ENCODE measurements at places on chromosomes 2 and 18.

DNA sequence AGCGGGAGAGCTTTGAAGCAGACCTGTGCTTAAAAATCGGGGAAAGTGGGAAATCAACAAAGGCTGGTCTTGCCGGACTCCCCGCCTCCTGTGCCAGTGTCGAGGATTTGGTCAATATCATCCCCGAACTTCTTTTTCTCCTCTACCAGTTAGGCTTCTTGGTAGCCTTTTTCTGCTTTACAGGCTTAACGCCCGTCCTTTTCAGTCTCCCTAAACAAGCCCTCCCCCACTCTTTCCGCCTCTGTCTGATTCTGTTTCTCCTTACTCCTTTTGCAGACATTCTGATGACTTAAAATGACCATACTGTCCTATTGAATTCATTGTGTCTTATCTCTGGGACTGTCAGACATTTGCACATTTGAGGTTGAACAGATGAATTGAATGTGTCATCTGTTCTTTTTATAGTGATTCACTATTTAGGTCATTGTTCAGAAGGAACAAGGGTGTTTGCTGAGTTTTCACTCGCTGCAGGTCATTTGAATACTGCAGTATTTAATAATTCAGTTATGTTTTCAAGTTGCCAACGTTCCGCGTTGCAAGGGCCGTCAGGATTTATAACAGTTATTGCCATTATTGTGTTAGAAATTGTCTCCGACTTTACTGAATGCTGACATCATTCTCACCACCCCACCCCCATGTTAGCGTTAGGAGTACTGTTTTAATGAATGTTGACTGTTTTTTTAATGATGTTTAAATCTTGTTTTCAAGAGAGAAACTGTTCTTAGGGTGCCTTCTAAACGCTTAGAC is 1.1 kb downstream of the ITGAV start:
- DNase-seq: no peak

- no peak for DNase-seq
These were observed 141.1 kb downstream of the DOCK10 start for GRCh38 chr2:224901121-224901676.

DNA sequence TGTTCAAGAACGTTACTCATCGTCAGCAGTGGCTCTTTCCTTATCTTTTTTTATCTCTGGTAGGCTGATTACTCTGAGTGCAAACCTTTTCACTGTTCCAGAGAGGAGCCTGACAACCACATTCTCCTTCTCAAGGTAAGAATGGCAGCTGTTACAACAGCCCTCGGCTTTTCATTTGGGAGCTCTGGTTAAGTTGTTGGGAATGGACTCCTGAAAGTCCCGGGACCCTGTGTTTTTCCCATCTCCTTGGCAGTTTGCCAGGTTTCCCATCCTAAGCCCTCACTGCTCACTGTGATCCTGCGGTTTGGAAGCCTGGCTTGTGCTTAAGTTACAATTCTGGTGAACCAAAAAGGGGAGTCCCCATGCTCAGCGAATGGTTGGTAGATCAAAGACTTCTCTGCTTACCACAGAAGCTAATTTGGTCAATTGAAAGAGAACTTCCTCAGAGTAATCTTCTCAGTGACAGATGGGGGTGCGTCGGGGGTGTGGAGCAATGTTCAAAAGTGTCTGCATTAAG is 122.3 kb downstream of the LYPD6B start:
- no peak for DNase-seq

DNA sequence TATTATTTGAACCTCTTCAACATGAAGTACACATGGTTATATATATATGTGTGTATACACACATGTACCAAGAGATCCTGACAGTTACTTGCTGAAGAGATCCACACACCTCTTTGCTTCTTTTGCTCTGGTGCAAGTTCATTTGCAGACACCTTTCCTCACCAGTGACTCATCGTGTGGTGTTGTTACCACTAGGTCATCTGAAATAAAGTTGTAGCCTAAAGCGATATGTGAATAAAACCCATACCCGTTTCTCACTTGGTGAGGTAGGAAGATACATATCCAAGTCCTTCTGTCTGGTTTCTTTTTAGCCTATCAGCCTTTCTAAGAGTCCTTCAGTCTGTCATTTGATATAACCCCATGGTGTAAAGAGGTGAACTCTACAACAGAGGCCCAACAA is 379.4 kb upstream of the RAB12 start:
- no peak for DNase-seq

DNA sequence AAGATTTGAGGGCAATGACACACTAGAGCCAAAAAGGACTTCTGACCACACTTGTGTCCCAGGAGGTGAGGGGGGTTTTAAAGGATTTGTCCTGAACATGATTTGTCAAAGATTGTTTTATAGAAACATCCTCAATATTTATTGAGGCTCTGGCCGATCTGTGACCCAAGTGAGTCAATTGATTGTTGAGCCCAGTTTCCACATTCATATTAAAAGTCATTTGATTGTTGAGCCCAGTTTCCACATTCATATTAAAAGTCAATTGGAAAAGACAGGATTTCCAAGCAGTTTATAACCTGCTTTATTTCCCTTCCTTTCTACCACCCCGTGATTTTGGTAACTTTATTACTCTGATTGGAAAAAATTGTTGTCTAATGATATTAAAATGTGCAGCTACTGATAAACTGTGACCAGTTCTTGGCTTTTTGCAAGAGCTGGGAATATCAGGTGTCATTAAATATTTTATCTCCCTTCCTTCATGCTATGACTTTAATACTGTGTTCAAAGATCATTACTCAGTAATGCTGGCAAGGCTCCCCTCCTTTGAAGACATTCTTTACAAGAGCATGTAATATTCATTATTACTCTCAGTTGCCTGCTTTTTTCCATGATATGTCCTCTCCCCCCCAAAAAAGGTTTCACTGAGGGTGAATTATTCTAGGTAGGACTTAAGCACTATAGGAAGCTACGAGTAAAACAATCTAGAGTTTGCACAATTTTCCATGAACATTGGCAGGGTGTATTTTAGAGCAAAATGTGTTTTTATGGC is 75.3 kb downstream of the HRH4 start:
- no peak for DNase-seq

DNA sequence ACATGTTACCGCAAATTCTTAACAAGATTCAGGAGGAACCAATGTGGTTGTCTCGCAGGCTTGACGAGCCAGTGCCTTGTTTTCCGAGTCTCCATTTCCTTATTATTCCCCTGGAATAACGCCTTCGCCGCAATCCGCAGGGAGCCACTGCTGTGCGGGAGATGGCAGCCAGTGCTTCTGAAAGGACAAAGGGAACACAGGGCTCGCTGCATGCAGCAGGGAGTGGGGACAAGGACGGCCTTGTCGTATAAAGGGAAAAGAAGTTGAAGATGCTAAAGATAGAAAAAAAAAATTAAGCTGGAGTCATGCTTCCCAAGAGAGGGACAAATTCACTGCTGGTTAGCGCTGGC is 221.4 kb downstream of the NDUFA10 start:
- no peak for DNase-seq

- no peak for DNase-seq
These were observed 4.3 kb upstream of the HAAO start for GRCh38 chr2:42796427-42797248.

DNA sequence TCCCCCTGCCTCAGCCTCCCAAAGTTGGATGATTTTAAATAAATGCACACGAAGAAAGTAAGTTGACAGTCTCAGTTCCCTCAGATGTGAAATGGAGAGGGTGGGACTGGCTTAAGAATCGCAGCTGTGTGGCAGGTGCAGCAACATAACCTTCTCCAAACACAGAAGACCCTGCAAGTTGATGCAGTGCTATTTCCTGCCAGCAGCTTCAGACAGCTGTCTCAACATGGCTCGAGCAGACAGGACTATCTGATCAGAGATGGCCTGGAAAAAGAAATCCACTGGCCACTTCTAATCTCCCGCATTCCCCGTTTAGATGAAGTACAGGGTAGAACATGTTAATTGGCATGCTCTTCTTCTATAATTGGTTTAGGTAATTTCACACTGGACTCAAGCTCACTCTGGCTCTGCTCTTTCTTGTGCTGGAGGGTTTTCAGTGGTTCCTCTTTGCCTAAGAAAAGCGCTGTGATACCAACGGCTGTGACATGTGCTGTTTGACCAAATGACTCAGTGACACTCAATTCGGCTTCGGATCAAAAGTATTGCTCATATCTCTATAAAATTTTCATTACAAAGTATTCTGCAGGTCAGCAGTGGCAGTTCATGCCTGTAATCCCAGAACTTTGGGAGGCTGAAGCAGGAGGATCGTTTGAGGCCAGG is 40.2 kb downstream of the MYOM1 start:
- no peak for DNase-seq

DNA sequence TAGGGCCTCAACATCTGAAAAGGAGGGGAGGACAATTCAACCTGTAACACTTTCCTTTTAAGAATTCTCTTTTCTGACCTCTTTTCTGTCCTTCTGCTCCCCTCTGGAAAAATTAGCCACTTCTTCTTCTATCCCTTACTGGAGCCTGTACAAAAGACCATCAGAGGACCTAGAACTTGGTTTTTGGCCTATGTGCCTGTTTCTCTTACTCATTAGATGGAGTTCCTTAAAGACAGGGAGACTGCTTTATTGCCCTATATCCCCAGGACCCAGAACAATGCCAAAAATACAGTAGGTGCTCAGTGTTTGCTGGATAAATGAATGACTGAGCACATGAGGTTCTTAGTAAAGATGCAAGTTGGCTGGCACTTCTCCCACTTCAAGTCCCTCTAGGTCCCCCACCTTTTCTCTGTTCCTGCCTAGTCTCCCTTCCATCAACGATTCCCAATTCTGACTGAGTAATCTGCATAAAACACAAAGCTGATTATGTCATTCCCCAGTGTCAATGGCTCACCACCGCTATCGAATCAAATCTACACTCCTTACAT is 114.2 kb downstream of the DDX1 start:
- DNase-seq: no peak

DNA sequence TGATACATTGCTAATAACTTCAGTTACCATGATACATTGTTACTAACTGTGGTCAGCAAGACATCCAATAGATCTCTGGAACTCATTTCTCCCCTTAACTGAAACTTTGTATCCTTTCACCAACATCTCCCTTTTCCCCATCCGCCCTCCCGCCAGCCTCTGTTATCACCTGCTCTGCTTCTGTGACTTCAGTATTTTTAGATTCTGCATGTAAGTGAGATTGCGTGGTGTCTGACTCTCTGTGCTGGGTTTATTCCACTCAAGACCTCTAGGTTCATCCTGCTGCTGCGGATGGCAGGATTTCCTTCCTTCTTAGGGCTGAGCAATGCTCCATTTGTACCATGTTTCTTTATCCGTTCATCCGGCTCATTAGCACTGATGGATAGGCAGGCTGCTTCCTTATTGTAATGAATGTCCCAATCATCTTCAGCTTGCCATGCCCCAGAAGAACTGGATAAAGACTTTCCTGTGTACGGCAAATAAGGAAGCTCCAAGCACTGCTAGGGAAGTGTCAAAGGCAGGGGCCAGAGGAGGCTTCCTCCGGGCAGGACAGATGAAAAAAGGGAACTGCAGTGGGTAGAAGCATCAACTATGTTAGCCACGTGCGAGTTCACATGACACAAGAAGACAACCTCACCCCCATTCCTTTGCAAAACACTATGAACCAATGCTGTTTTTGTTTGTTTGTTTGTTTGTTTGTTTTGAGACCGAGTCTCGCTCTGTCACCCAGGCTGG is 113.4 kb downstream of the EIPR1 start:
- no peak for DNase-seq

GRCh38 chr2:21759819-21760218 is 636.1 kb downstream of the TDRD15 start:
- DNase-seq: no peak

- no peak for DNase-seq
These were observed 141.9 kb upstream of the NETO1 start for GRCh38 chr18:73009691-73010090.

GRCh38 chr2:223580951-223581350 is 21.2 kb downstream of the SCG2 start:
- peak; percentile 47 for DNase-seq

DNA sequence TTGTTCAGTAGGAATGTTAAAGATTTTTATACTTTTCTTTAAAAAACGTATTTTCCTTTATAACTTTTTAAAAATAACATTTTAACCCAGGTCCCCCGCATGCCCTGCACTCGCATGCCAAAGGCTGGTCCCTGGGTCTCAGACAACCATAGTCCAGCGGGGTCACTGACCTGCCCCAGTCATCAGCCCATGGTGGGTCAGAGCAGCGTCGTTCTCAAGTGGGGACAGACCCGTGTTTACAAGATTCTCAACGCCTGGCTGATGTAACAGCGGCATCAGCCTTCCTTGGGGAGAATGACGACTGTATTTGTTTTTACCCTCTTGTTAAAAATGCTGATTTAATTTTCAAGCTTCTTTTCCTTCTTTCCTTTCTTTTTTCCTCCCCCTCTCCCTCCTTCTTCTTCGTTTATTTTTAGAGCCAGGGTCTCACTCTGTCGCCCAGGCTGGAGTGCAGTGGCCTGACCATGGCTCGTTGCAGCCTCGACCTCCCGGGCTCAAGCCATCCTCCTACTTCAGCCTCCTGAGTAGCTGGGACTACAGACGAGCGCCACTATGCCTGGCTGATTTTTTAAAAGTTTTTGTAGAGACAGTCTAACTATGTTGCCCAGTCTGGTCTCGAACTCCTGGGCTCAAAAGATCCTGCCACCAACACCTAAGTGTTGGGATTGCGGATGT is 1.0 kb upstream of the EFHD1 start:
- DNase-seq: no peak

DNA sequence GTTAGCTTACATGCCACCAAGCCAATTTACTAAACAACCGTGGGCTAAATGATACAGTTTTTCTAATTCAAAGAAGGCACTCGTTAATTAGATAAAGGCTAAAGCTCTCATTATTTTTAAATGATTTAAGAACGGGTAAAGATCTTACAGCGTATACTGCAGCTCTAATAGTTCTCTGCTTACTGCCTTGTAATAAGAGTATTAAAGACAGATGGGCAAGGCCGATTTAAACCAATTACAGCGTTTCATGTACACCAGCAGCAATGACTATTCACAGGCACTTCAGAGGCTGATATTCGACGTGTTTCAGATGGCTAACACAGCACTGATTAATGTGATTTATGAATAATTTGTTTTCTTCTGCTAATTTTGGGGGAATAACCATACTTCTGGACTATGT is 259.3 kb downstream of the ZNF407 start:
- no peak for DNase-seq

All from fibroblast of skin of left biceps (primary cell).